Fibroblast of lung (primary cell): ENCODE measurements at places on chromosomes 12 and 14. TPM values are rescaled to one million over a fixed set of nuclear protein-coding genes. Genes with fewer than 3 reads are reported as not detected.

RND1 gene
- total RNA-seq = under 0.01 and 0.17 TPM in 2 replicates

SOAT2 gene
- under 0.01 TPM in 1 of 2 replicates, not detected in the other for total RNA-seq

GPR162 gene
- total RNA-seq = 11.1 and 11.8 TPM in 2 replicates

GPRC5D gene
- total RNA-seq = not detected in 2 replicates

PIANP gene
- under 0.01 and 0.17 TPM in 2 replicates for total RNA-seq

HPD gene
- total RNA-seq = 0.17 and 0.26 TPM in 2 replicates

PRB2 gene
- not detected in 2 replicates for total RNA-seq

ASB2 gene
- total RNA-seq = 0.51 and 0.99 TPM in 2 replicates

CCDC59 gene
- 57.8 and 70.4 TPM in 2 replicates for total RNA-seq

CLEC4A gene
- 0.26 and 0.33 TPM in 2 replicates for total RNA-seq
